ENCODE measurements at places on chromosomes 7 and 10.

DNA sequence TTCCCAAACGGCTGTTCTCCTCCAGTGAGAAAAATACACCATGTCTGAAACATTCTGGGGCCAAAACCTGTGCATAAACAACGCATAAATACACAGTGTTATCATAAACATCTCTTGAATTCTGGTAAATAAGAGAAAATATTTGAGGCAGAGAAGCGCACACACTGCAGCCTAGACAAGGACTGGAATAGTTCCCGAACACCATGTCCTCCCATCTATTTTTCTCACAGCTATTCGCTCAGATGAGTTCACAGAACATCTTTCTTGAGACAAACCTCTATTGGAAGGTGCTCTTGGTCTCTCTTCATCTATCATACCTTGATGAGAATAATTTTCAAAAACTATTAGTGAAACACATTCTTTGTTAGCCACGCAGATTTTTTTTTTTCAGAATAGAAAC is 24.4 kb downstream of the ETV1 start:
- no peak for DNase-seq

GRCh38 chr10:3866332-3866731 is 81.3 kb upstream of the KLF6 start:
- DNase-seq, result no peak

- DNase-seq, result no peak
Observed at GRCh38 chr7:152054367-152055230, 29.1 kb downstream of the GALNT11 start.

DNA sequence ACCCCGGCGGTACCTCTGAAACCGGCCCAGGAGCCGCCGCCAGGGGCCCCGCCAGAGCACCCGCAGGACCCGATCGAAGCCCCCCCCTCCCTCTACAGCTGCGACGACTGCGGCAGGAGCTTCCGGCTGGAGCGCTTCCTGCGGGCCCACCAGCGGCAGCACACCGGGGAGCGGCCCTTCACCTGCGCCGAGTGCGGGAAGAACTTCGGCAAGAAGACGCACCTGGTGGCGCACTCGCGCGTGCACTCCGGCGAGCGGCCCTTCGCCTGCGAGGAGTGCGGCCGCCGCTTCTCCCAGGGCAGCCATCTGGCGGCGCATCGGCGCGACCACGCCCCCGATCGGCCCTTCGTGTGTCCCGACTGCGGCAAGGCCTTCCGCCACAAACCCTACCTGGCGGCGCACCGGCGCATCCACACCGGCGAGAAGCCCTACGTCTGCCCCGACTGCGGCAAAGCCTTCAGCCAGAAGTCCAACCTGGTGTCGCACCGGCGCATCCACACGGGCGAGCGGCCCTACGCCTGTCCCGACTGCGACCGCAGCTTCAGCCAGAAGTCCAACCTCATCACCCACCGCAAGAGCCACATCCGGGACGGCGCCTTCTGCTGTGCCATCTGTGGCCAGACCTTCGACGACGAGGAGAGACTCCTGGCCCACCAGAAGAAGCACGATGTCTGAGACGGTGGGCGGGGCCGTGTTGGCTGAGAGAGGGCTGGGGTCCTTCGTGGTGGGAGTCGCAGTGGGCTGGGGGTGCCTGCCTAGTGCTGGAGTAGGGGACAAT is 3.8 kb downstream of the REPIN1 start:
- DNase-seq, result no peak

GRCh38 chr10:1602037-1602484 is 135.3 kb downstream of the ADARB2 start:
- DNase-seq, result no peak

GRCh38 chr7:112081778-112082177 is 124.4 kb downstream of the DOCK4 start:
- DNase-seq, result no peak

- no peak for DNase-seq
Observed at GRCh38 chr10:88392222-88392621, 190.9 kb downstream of the RNLS start.

DNA sequence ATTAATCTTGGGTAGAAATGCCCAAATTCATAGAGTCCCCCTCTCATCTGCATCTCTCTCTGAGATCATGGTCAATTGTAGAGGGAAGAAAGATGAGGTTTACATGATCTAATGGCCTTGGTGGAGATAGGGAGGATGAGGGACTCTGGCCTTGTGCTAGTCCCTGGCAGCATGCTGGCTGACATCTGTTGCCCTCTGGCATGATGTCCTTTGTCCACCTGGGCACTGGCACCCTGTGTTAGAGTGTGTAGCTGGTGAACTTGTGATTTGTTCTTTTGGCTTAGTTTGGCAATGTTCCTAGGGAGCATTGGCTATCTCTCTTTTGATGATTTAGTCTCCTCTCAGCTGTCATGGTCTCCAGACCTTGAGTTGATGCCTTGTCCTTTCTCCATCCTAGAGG is 103.2 kb downstream of the DYNC1I1 start:
- DNase-seq, result no peak

Data from activated CD4-positive, alpha-beta T cell treated with anti-CD3 and anti-CD28 coated beads, Interleukin-2, amount 50 U/mL, for 24 hours (primary cell).